ENCODE measurements at places on chromosomes 13 and 19.

GRCh38 chr13:25069236-25069635 lies 26.7 kb upstream of the PABPC3 start:
- no peak for DNase-seq

GRCh38 chr19:57814505-57815246 lies at the start of gene ZNF552:
Gene ZNF552 (minus strand): TSS chr19:57814913. CDS start chr19:57814743, 170 bp downstream.
- DNase-seq: peak; percentile 84

DNA sequence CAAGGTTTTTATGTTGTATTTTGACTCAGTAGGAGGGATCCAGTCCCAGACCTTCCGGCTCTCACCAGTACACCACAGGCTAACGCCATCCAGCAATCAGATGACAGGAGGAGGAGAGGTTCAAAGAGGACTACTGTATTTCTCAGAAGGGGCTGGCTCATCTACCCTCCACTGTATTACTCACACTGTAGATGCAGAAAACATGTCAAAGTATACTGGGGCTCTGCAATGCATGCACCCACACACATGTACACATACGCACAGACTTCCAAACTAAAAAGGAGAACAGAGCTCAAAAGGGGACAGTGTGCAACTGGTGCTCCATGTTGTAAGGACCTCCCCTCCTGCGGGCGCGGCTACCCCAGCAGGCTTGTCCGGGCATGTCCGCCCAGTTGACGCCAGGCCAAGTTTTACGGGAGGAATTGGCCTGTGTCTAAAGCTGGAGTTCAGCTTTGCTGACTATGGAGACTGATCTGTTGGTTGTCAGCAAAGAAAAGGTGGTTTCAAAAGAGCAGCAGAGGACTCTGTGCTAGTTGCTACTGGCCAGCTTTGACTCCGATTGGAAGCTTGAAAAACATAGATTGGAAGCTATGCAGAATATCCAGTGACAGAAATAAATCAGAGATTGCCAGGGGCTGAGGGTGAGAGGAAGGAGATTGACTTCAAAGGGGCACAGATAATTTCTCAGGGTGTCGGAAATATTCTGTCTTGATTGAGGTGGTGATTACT lies 314.2 kb downstream of the DLEU7 start:
- no peak for DNase-seq

- DNase-seq: peak; percentile 62
These were observed 186.2 kb downstream of the USP12 start for GRCh38 chr13:26985285-26985878.

GRCh38 chr19:50415661-50416033 lies 3.1 kb upstream of the SPIB start:
- DNase-seq: peak; percentile 94

DNA sequence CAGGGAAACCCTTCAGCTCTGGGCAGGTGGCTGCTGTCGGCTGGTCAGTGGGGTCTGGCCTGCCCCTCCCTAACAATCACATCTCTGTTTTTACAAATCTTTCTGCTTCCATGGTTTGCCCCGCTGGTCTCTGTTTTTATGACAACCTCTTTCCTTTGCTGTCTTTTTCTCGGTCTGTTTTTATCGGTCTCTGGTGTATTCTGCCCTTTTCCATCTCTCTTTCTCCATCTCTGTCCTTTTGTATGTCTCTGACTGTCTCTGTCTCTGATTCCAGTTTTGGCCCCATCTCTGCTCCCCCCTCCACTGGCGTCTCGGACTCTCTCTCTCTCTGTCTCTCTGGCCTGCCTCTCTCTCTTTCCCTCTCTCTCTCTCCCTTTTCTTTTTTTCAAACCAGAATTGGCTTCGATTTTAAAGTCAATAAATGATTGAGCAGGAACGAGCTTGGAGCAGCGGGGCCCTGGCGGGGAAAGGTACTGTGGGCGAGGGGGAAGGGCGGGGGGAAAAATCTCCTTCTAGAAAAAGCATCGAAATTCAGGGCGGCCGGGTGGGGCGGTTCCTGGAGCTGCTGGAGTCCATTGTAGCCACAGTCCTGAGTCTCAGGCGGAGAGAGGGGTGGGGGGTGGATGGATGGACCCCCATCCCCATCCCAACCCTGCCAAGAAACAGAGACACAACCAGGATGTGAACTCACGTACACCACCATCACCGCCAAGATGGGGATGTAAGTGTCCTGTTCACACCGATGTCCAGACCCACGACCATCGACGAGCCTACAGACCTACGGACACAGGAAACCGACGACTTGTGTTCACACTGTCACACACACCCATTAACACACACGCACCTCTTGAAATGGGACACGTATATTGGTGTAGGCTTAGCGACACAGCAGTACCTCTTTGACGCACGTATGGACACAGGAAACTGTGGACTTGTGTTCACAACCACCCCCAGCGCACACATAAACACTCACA lies 3.0 kb downstream of the NFIX start:
- no peak for DNase-seq

DNA sequence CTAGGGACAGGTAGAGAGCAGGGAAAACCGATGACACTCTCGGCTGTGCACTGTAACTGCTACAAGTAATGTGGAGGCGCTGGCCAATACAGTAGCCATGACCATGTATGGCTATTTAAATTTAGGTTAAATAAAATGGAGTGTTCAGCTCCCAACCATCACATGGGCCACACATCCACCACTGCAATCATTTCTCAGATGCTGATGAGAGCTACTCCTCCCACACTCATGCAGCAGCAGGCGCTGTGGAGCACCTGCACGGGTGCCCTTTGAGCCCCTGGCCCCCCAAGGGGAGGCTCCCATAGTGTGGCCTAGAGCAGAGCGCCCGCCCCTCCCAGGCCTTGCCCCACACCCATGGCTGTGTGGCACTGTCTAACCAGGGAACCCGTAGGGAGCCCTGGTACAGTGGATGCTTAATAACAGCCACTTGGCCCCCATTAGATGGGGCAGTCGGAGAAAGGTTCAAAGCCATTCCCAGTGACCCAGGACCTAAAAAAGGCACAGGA lies 6.0 kb downstream of the ACP4 start:
- no peak for DNase-seq
